ENCODE measurements at places on chromosomes 6 and 20.

DNA sequence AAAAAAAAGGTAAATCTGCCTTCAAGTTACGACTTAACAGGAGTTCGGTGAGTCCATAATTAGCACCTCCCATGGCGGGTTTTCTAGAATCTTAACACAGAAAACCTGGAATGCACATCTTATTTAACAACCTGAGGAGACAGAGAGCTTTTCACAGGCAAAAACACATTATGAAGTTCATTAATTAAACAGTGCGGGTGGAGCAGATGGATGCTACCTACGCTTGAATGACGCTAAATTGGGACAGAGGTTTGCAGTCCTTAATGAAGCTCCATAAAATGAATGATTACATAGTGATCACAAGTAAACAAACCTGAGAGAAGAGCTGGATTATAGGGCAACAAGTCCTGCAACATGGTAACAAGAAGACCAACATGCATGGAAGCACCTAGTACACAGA is 81.0 kb downstream of the INSM1 start:
- no peak for DNase-seq

- no peak for DNase-seq
Measured at GRCh38 chr20:45500022-45500421, 15.4 kb downstream of the SPINT3 start.

- DNase-seq: no peak
Measured at GRCh38 chr6:137261761-137262160, 42.6 kb upstream of the IFNGR1 start.

DNA sequence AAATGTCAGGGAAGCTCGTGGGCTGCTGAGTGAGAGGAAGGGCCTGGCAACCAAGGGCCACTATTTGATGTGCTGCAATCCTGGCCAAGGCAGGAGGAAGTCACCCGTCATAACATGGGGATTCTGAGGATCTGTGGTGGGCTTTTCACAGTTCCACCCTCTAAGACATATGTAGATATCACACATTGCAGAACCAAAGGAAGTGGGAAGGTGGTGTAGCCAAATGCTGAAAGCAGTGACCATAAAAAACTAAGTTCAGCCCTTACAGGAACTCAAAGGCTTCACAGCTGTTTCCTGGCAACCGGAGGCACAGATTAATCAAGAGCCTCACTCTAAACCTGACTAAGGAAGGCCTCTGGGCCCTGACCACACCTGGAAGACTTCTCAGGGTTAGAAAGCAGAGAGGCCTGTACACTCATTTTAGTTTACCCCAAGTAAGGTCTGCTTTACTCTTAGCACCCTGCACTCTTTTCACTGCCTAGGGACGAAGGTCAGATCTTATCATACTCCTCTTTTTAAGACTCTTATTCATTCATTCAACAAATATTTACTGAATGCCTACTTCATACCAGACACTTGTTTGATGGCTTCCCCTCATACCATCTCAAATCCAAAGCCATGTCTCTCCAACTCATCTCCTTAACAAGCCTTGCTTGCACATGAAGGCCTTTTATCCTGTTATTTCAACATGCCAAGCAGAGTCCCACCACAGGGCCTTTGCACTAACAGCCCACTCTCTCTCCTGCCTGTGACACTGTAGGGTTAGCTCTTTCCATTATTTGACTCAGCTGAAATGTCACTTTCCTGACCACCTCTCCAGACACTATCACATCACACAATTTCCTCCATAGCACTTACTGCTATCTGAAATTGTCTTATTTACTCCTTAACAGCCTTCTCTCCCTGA is 2.6 kb downstream of the UBE2V1 start:
- peak; percentile 36 for DNase-seq

DNA sequence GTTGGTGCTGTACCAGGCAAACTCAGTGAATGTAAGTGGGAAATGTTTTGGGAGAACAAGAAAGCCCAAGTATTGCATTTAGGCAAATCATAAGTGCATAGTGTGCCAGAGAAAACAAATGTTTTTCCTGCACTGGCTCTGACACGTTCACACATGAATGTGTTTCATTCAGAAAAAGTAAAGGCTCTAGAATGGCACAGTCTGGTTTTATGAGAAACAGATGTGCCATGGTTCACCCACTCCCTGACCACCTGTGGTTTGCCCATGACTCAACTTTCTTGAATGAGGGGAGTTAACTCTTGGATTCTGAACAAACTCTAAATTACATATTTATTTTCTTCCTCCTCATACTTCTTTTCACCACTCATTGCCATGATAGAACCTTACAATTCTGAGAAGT is 126.9 kb downstream of the KCNQ5 start:
- DNase-seq: no peak

DNA sequence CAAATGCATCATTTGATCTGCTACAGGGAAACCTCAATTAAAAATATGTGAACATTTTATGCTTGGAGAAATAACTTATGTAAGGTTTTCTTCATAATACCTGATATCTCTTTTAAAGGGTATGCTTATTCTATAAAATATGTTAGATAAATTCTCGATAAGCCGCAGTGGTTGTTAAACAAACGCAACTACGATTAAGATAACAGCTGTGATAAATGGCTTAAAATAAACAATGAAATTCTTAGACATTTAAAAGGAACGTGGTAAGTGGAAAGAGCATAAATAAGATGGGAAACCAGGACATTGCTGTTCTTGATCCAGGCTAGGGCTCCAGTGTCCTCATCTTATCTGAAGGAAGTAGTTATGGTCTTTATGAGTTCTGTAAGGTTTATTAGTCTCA is 415.9 kb downstream of the CD83 start:
- no peak for DNase-seq

GRCh38 chr6:7512320-7512719 is 29.2 kb upstream of the DSP start:
- no peak for DNase-seq

GRCh38 chr6:47300417-47300816 is 9.3 kb downstream of the TNFRSF21 start:
- DNase-seq: no peak

- DNase-seq: no peak
Measured at GRCh38 chr6:134345789-134346188, 27.9 kb upstream of the SGK1 start.

- no peak for DNase-seq
Measured at GRCh38 chr20:54079652-54080051, 9.3 kb upstream of the BCAS1 start.

DNA sequence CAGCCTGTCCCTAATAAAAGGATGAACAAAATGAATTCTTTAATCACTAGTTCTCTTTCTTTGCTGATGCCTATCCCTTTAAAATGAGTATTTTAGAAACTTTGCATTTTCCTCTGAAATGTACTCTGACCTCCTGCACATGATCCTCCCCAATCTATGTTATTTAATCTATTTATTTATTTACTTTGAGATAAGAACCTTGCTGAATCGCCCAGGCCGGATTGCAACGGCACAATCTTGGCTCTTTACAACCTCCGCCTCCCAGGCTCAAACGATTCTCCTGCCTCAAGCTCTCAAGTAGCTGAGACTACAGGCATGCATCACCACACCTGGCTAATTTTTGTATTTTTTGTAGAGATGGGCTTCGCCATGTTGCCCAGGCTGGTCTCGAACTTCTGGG is 27.9 kb downstream of the ADTRP start:
- no peak for DNase-seq

- DNase-seq: no peak
Measured at GRCh38 chr6:53628354-53629119, 37.0 kb downstream of the KLHL31 start.

GRCh38 chr6:163423696-163424095 is 9.2 kb downstream of the QKI start:
- no peak for DNase-seq

- no peak for DNase-seq
Measured at GRCh38 chr6:158856261-158856660, 37.1 kb upstream of the EZR start.

Data from stimulated activated naive CD8-positive, alpha-beta T cell treated with anti-CD3 and anti-CD28 coated beads, Interleukin-15, amount 100 ng/mL, for 72 hours (primary cell).